ENCODE measurements at places on chromosomes 11 and 22.

- DNase-seq, result no peak
Observed at GRCh38 chr11:81772166-81772565, 961.5 kb downstream of the FAM181B start.

GRCh38 chr11:45133878-45134277 lies 12.6 kb upstream of the PRDM11 start:
- no peak for DNase-seq

- no peak for DNase-seq
Observed at GRCh38 chr11:112656772-112657428, 304.3 kb upstream of the NCAM1 start.

DNA sequence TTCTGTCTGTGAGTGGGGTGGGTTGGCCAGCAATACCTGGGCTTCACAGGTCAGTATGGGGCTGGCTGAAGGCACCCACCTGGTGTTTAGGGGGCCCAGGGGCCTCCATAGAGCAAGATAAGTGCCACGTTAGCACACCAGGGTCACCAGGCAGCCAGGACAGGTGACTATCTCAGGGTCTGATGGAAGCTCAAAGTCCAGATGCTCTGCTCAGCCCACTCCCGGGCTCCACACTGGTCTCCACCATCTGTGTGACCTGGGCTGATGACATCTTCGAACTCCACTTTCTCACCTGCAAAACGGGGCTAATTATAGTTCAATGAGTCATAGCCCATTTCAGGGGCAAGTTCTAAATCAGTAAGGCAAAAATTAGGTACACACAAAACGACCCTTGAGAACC lies 39.4 kb upstream of the PRDM11 start:
- DNase-seq, result no peak

GRCh38 chr11:4465407-4465806 lies 16.3 kb downstream of the OR52K2 start:
- DNase-seq, result no peak

- no peak for DNase-seq
Observed at GRCh38 chr22:48185071-48186055, 1422.9 kb downstream of the TBC1D22A start.

GRCh38 chr11:64117763-64118459 lies 48.0 kb downstream of the MACROD1 start:
- no peak for DNase-seq

- DNase-seq, result no peak
Observed at GRCh38 chr22:44909241-44909640, 100.6 kb downstream of the PHF21B start.

DNA sequence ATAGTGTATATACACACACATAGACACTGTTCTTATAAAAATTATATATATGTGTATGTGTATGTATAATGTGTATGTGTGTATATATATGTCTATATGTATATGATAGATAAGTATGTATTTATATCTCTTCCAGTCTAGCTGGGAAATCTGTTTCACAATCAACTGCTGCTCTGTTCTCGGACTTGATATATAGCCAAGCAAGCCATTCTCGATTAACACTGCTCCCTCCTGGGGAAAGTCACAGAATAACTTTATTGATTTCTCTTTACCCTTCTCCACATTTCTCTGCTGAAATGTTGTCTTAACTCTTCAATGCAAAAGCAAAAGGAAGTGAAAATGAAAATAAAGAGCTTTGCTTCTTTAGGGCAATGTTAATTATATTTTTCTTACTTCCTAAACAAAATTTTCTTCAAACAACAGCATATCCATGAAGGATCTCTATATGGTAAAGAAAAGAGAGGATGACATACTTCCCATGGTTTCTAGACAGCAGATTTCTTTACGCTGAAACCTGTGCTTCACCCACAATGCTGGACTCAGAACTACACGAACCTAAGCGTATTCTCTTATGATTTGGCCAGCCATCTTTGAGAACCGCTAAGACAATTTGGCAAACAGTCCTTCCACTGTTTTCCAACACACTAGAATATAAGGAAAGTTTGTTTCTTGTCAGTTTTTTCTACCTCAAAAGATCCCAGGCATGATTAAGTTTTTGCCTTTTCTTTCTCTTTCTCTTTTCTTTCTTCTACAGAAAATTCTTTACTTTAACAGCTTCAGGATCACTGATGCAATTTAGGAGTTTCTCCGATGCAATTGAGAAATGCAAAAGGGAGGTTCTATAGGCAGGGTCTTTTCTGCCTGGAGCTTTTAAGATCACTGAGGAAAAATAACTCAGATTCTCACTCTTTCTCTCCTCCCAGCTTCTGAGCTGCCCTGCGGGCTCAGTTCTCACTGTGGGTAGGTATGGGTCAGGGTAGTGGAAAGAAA lies 1.9 kb downstream of the BLID start:
- DNase-seq, result no peak

- DNase-seq, result no peak
Observed at GRCh38 chr11:95547976-95548375, 241.6 kb downstream of the FAM76B start.

DNA sequence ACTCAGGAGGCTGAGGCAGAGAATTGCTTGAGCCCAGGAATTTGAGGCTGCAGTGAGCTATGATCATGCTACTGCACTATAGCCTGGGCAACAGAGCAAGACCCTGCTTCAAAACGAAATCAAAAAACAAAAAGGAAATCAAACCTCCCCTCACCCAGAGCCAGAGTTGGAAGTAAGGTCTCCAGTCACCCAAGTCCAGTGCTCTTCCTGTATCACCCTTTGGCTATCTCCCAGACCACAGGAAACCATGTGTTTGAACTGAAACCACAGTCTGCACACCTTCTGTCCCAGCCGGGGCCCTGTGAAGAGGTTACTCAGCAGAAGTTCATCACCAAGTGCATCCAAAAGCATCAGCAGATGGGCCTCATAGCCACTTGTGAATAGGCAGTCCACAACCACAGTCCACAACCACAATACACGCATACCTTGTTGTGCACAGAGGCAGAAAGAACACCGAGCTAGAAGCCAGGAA lies 4.6 kb downstream of the MYH9 start:
- no peak for DNase-seq

GRCh38 chr11:110046775-110047380 lies 46.3 kb upstream of the ZC3H12C start:
- DNase-seq, result no peak

DNA sequence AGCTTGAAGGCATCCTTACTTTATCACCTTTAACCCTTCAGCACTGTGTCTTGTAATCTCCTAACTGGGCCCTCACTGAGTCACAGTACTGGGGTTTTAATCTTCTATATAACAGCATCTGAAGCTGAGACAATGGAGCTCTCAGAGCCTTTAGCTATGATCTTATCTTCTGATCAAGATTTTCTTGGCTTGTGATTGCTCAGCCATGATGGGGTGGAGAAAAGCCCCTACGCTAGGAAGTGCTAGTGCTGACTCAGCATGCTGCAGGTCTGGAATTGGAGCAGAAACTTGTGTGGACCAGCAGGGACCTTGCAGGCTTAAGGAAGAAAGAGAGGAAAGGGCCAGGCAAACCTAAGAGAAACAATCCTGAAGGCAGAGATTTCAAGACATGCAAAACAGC lies 71.7 kb upstream of the EED start:
- no peak for DNase-seq

GRCh38 chr11:77959434-77959833 lies 35.0 kb downstream of the INTS4 start:
- no peak for DNase-seq

- no peak for DNase-seq
Observed at GRCh38 chr11:107184986-107185385, 166.7 kb upstream of the GUCY1A2 start.

- DNase-seq, result peak; percentile 62
Observed at GRCh38 chr11:45885274-45885920, at the start of gene MAPK8IP1. TSS of gene MAPK8IP1 (plus strand) at chr11:45885651. CDS start at chr11:45885821, 170 bp downstream.

GRCh38 chr11:15730263-15730994 lies 615.7 kb downstream of the INSC start:
- DNase-seq, result no peak

DNA sequence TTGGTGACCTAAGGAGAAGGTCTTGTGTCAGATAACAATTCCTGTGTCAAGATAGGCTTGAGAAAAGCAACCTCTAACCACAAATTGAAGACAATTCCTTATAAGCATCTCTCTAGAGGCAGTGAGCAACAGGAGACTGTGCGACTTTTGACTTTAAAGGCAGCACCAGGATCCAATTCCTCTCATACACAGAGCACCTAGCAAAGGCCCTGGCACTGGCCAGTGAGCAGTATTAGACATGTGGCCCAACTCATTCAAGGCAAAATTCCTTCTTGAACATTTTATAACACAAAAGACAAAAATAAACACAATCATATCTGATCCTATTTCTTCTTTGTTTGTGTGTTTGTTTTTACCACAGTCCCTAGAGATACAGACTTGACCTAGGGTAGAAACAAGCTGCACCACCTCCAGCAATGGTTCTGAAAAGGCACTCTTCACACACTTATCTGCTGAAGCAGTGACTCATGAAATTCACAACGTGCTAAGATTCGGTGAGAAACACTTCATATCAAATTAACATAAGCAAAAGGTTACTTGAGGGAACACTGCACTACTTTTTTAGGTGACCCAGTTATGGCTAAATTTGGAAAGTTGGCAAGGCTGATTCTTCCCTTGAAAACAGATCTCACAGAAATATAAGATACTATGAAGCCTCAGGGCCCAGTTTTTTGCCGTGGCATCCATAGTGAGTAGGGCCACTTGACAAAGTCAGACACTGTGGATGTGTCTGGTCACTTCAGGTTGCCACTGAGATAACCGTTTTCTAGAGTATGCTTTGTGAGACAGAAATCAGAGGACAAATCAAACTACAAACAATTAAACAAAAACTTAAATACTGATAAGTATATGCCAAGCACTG lies 1018.9 kb downstream of the DLG2 start:
- DNase-seq, result no peak

GRCh38 chr11:94581926-94582325 lies 14.8 kb downstream of the PIWIL4 start:
- DNase-seq, result no peak

- DNase-seq, result no peak
Observed at GRCh38 chr11:9600644-9601036, 27.2 kb downstream of the WEE1 start.

DNA sequence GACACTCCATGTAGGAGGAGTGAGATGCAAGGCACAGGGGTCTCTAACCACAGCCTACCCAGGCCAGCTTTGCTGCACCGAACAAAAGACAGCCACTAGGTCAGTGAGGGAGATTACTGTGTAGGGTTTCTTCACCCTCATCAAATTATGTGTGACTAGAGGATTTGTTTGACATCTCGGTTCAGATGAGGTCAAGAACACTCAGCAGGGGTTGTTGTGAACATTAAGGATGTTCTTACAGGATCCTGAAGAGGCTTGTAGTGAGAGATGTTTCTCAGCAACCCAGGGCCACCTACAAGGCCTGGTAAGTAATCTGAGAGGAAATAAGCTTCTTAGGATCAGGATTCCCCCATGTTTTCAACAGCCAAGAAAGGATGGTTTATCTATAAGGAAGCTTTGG lies 202.1 kb downstream of the NXPE2 start:
- no peak for DNase-seq

GRCh38 chr11:74311352-74311926 lies at the start of gene P4HA3:
TSS of gene P4HA3 (minus strand) at chr11:74311640. CDS start at chr11:74311611, 29 bp downstream.
- DNase-seq, result peak; percentile 56

DNA sequence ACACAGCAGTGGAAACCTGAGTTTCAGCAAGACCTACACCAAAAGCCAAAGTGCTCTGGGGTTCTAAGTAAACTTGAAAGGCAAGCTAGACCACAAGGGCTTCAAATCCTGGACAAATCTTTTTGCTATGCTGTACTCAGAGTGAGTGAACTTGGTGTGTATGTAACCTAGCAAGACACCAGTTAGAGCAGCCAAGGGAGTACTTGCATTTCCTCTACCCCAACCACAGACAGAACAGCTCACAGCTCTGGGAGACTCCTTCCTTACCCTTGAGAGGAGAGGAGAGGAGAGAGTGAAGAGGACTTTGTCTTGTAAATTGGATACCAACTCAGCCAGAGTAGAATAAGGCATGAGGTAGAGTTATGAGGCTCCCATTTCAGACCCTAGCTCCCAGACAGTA lies 71.4 kb downstream of the CTSC start:
- no peak for DNase-seq

DNA sequence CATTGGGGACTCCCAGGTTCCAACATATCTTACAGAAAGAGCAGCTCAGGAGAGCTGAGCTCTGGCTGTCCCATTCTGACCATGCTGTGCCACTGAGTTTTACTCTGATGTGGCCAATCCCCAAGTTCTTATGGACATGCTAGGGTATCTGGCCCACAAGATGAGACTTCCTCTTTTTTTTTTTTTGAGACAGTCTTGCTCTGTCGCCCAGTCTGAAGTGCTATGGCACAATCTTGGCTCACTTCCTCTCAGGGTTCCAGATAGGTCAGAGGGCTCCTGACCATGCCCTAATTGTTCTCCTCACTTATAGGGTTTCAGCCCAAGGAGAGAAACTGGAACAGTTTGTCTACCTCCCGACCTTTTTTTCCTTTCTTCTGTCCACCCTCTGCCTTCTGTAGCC lies 152.3 kb upstream of the CCDC90B start:
- DNase-seq, result no peak

DNA sequence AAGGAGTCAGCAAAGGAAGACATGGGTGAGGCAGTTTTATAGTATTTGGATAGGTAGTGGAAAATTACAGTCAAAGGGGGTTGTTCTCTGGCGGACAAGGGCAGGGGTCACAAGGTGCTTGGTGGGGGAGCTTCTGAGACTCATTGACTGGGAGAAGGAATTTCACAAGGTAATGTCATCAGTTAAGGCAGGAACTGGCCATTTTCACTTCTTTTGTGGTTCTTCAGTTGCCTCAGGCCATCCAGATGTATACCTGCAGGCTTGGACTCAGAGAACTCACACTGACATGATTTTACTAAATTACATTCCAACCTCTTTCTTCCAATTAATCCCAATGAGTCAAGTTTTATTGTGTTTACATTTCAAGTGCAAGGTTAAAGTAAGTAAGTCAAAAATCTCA lies 240.5 kb upstream of the API5 start:
- DNase-seq, result no peak

- no peak for DNase-seq
Observed at GRCh38 chr11:3006505-3007260, 14.6 kb upstream of the NAP1L4 start.

DNA sequence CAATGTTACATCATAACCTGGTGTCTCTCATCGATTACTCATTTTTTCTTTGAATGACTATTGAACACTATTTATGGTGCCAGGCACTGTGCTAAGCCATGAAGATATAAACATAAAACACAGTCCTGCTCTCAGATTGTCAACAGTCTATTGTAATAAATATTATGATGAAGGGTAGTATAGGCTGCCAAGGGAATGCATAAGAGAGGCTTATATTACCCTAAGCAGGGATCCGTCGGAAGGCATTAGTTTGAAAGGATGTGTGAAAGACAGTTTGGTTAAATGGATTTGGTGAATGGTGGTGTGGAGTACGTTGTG lies 7.2 kb upstream of the CCDC90B start:
- DNase-seq, result no peak

- no peak for DNase-seq
Observed at GRCh38 chr11:120637131-120637530, 125.6 kb downstream of the GRIK4 start.
